Activated T-helper 9 cell treated with anti-CD3 and anti-CD28 coated beads, Interleukin-2, amount 50 U/mL, for 16 hours (primary cell): ENCODE measurements at places on chromosomes 7 and 10.

GRCh38 chr7:18655506-18655905 lies 160.0 kb downstream of the HDAC9 start:
- DNase-seq = no peak

DNA sequence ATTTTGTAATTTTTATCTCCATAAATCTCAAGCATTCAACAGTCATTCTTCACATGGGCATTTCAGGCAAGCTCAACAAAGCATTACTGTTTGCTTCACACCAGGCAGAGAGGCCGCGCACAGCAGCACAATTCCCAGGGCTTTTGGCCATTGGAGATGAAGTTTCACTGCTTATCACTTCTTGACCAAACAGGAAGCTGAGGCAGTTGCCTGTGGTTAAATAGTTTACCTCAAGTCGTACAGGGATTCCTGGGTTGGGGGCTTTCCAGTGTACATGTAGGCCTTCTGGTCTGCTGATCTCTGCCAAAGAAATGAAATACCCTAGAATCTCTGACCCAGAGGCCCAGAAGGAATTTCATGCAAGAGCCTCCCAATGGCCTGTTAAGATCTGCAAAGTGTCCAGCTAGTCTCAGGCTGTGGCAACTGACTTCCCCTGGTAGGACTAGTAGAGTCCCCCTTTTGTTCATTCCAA lies 11.2 kb upstream of the PRDX3 start:
- DNase-seq = no peak

DNA sequence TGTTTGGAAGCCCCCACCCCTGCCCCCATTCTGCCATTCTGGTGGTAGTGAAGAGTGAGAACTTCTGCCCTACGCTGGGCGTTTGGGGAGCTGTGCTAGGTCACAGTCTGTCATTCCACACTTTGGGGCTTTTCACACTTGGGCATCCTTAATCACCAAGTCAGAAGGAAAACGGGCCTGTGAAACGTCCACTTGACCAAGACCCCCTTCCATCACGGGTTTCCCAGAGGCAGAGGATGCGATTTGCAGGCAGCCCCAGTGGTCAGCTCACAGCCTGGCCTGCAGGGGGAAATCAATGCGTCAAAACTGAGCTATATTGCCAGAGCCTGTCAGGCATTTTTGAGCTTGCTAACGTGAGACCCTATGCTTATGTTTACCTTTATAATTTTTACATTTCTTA lies 663.3 kb upstream of the MGMT start:
- no peak for DNase-seq

GRCh38 chr10:69641261-69641980 lies 11.4 kb downstream of the FAM241B start:
- no peak for DNase-seq

- no peak for DNase-seq
Observed at GRCh38 chr7:44075296-44076075, 6.8 kb downstream of the POLM start.

DNA sequence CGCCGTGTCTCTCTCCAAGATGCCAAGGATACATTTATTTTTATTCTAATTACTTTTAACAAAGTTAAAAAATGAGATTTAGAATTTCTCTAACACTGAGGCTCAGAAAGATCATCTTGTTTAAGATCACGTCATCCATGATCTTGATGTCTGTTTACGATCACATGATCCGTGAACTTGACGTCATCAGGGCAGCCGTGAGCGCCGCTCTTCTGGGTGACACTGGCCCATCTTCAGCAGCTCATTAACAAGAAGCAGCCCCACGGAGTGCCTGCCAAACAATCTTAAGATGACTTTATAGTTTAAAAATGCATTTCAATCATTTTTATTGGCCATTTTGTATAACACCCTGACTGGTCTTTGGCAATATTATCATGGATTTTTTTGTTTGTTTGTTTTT lies 291.1 kb upstream of the PRKCQ start:
- no peak for DNase-seq
